DMS79 (cell line): ENCODE measurements at places on chromosomes 5 and 9.

DNA sequence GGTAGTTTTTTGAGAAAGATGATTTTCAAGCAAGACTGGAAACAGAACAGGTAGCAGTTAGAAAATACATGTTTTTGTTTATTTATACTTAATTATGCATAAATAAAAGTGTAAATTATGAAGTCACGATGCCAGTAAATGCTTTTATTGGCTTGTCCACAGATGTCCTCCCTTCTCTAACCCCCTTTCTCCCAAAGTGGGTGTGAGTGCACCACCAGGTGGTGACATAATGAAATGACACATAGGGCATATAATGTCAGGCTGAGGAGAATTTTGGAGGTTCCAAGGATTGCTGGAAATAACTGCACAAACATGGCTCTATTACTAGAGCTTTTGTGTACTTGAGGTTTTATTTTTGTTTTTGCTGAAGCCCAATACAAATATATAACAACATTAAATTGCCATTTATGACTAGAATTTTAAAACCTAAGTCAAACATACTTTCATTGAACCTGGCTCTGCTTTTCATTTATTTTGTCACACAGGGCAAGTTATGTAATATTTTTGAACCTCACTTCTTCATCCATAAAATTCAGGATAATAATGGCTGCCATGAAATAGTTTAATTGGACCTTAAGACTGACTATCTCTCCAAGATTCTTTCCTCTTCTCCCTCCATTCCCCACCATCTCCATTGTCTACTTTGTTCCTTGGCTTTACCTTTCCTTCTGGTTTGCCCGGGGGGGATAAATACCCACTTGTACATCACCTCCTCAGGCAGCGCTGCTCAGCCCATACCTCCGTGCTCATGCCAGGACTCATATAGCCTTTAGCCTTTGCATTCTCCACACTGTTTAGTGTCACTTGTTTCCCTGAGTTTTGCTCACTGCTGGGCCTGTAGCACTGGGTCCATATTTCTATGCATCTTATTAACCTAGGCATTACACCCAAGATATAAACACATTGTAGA is 168.8 kb downstream of the PDE4D start:
- no peak for DNase-seq

DNA sequence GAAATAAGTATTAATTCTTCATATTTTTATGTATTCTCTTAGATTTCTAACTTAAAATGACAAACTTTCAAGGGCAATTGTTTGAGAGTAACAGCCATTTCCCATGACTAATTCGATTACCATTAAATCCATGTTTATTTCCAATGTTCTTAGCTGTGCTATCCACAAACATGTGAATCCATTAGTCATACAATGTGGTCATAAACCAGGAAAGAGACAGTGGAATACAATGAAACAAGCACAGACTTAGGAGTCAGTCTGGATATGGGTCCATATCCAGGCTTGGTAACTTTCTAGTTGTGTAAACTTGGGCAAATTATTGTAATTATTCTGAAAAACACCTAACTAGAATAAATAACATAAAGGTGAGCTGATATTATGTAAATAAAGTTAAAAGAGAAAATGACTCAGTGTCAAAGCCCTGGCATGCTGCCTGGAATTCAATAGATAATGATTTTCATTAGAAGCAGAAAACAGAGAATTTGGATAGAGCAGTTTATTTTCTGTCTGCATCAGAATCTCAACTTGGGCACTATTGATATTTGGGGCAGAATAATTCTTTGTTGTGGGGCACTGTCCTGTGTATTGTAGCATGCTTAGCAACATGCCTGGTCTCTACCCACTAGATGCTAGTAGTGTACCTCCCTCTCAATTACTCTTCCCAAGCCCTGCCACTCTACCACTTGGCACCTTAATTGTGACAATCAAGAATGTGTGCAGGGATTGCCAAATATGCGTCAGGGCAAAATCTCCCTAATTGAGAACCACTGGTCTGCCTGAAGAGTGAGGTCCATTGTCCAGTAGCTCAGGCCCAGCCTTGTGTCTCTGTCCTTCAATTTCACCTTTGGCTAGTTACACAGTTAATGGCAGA is 44.7 kb upstream of the SLC27A6 start:
- no peak for DNase-seq

- DNase-seq, result no peak
Observed at GRCh38 chr5:79459626-79460025, 54.3 kb downstream of the HOMER1 start.

- no peak for DNase-seq
Observed at GRCh38 chr5:147406636-147407035, 103.2 kb downstream of the DPYSL3 start.

GRCh38 chr9:125493881-125494652 is 212.9 kb downstream of the MAPKAP1 start:
- DNase-seq, result no peak

DNA sequence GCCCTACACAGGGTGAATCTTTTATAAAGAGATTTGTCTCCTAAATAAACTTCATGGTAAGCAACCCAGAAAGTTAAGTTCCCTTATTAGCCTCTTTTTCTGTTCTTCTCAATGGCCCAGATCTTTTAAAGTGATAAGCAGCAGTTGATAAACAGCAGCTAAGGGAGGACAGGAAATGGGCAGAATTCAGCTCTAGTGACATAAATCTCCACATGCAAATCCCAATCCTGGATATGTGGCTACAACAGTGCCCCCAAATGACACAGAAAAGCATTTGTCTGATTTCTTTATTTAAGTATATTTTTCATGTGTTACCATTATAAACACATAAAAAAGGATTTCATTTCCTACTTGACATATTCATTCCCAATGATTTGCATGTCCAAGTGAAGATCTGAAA is 199.0 kb downstream of the DTWD2 start:
- no peak for DNase-seq

- no peak for DNase-seq
Observed at GRCh38 chr5:177132136-177133095, 1.2 kb upstream of the NSD1 start.

DNA sequence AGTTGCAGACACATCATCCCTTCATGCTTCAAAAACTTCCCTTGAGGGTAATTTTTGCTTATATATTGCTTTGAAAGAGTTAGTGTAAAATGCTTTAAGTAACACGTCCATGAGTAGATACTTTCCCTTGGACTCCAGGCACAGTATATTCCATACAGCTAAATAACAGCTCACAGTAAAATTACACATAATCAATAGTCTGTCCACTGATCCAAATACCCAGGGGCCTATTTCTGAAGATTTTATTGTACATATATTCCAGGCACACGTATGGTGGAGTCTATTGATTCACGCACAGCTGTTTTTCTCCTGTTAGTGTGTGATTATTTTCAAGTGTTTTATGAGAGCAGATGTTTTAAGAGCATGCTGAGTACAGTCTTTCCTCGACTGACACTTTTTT is 223.7 kb upstream of the GRAMD2B start:
- DNase-seq, result no peak

DNA sequence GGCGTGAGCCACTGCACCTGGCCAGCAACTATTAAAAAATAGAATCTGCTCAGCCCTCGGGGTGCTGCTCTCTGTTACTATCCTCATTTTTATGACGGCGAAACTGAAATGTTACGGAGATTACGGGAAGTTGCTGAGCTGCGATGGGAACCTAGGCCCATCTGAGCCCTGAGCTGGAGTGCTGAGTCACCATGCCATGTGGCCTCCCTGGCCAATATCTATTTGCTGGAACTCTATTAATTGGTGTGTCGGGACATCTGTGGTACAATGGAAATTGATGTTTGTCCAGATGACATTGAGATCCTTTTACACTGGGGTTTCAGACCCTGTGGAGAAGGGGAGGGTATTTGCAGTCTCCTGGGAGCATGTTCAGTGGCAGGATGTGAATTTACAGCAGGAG is 8.1 kb downstream of the PRDM12 start:
- DNase-seq, result no peak

GRCh38 chr5:16690243-16690852 is 73.6 kb upstream of the RETREG1 start:
- no peak for DNase-seq

DNA sequence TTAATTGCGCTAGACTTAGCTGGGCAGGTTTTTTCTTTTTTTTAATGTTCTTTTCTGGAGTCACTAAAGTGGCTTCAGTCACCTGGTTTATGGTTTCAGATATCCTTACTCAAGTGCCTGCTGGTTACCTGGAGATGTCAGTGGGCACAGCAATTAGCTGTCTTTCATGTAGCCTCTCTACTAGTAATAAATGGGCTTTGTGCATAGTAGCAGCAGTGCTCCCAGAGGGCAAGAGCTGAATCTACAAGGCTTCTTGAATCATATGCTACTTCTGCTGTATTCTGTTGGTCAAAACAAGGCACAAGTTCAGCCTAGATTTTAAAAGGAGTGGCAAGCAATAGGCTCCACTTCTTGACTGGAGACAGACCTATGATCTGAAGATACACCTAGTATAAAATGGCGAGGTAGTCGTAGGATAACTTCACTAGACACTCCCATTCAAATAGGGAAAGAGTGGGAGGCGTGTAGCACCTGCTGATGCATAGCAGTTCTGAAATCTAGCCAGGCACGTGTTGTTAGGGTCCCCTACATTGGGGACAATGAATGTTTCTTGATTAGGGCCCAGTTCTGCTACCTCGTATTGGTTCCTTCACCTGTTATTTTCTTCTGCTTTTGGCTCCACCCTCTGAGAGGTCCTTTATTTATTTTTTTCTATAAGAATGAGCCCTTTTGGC is 7.0 kb downstream of the SCAMP1 start:
- peak; percentile 47 for DNase-seq

GRCh38 chr9:133913571-133914369 is 78.4 kb downstream of the VAV2 start:
- DNase-seq, result no peak

DNA sequence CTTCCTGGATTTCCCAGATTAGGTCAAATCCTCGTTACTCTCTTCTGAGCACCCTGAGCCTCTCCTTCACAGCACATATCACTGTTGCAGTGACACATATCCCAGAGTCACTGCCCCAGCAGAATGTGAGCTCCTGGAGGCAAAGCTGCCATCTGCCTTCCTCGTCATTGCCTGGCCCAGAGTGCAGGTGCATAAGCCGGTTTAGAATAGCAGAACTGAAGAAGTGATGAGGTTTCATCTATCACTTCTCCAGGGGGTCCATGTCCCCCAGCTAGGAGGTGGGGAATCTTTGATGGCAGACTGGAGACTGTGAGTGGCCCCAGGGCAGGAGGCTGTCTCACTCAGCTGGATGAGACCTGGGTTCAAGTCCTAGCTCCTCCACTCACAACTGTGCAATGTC is 25.8 kb downstream of the NIPAL4 start:
- no peak for DNase-seq

GRCh38 chr9:27361492-27361891 is 64.5 kb upstream of the EQTN start:
- DNase-seq, result no peak

DNA sequence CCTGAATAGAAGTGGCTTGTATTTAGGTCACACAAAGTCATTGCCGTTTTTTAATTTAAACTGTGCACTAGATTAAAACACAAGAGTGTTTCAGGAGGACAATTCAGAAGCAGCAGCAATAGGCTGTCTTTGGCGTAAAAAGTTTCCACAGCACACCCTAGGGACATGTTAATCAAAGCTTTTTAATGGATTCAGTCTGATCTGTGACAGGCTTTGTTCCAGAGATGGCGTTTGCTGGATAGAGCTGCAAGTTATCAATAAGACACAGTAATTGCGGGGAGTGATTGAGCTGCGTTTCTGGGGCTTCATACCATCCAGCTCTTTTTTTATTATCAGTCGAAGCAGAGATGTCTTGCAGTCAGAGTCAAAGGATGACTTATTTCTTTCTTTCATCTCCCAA is 300.3 kb downstream of the ZNF608 start:
- DNase-seq, result no peak

GRCh38 chr9:26597542-26598149 is 295.0 kb downstream of the CAAP1 start:
- no peak for DNase-seq

DNA sequence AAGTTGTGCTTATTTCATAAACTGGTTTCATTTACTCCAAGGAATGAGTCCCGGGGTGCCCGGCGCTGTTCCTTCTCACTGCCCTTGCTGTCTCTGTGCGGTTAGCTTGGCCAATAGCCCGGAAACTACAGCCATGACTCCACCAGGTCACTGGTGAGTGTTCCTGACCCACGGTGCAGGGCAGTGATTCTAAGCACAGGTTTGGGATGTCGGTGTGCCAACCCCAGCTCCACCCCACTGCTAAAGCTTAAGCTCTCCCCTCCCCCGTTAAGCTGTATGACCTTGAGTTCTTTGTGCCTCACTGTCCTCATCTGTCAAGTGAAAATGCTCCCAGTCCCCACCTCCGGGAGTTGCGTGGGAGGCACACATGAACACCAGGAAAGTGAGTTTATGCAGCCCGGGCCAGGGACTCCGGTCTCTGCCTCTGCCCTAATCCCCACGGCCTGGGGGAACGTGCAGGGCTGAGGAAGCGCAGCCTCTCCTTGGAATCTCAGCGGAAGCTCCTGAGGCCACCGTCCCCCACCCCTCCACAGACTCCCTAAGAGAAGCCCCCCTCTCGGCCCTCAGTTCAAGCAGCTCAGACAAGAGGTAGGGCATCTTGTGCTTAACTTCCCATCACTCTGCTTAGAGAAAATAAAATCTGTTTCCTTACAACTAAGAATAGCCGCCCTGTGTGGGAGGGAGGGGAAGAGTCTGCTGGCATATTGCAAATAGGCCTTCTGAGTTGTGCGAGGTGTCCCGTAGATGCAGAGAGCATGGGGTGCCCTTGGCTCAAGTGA is 92.0 kb upstream of the RAI14 start:
- no peak for DNase-seq

- no peak for DNase-seq
Observed at GRCh38 chr9:120071760-120072159, 508.2 kb downstream of the CDK5RAP2 start.

DNA sequence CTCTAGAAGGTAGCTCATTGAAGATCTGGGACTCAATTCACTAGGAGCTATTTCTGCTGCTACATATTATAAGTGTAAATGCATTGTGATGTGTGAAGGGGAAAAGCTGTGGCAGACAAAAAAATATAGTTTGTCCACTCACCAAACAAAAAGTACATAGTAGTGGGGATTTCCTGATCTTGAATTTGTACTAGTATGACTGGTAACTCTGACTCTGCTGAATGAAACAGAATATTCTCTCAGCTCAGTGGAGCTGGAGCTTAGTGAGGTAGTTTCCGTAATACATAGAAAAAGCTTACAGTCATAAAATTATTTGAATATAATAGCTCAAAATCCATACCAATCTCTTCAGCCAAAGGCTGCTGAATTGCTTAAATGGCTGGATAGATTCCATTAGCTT is 455.6 kb upstream of the CD180 start:
- no peak for DNase-seq
